ENCODE measurements at places on chromosomes 12 and 14.

DNA sequence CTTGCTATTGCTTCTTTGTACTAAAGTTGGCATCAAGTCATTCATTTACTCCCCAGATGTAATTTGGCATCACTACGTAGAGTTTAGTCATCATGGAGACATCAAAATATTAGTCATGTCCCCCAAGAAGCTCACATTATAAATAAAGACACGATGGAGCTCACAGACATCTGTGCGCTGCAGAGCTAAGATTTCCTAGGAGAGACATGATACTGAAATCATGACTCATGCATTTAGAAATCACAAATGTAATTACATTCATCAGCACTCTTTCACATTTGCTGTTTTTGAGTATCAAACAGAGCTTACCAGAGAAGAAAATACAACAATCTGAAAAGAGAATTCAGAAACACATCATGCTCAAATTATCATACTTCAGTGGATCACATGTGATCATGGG lies 169.8 kb downstream of the LRIG3 start:
- no peak for DNase-seq

DNA sequence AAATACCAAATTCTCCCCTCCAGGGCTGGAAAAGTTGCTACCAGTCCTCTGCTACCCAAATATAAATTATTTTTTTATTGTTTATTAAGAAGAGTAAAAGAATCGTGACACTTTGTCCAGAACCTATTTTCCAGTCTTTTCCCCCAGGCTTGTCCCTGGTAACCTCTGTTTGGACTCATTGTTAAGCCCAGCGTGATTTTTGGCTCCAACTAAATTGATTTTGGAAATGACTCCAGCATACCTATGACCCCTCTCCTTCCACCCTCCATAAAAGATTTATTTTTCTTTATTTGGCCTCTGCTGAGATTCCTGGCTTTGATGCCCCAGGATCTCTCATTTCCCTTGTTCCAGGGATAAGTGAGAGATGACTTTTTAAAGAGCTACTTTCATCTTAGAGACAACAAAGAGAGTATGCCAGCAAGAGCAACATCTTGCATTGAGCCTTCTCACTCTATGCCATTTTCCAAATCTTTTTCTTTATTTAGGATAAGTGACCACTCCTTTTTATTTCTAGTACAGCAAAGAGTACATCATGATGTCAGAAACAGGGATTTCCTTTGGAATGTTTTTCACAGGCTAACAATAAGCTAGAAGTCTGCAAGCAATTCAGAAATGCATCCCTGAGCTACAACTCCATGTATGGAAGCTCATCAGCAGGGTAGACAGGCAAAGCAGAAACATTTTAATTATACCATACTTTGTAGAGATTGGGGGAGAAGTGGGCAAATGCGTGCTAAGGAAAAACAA lies 75.8 kb downstream of the DAD1 start:
- no peak for DNase-seq

- no peak for DNase-seq
These were observed 629.6 kb downstream of the FSCB start for GRCh38 chr14:43877351-43877960.

GRCh38 chr12:54001283-54002187 lies 1.6 kb downstream of the HOXC9 start:
- DNase-seq, result no peak

- DNase-seq, result no peak
These were observed 17.9 kb upstream of the RAB35 start for GRCh38 chr12:120134307-120134980.

- no peak for DNase-seq
These were observed 1494.7 kb upstream of the TMEM132C start for GRCh38 chr12:126772171-126772864.

DNA sequence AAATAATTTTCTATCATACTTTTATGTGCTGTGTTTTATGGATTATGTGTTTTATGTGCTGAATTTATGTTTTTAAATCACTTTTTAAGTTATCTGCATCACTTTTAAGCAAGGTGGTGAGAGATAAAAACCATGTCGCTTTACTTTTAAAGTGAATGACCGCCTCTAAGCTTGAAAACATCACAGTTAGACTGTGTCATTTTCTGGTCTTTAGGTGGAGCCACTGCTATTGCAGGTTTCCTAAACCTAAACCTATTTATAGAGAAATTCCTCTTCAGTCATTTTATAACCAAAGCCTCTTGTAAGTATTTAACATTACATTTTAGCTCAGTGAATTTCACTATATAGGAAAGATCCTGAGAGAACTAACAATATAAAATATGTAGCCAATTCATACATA lies 21.0 kb upstream of the MDM2 start:
- DNase-seq, result no peak

DNA sequence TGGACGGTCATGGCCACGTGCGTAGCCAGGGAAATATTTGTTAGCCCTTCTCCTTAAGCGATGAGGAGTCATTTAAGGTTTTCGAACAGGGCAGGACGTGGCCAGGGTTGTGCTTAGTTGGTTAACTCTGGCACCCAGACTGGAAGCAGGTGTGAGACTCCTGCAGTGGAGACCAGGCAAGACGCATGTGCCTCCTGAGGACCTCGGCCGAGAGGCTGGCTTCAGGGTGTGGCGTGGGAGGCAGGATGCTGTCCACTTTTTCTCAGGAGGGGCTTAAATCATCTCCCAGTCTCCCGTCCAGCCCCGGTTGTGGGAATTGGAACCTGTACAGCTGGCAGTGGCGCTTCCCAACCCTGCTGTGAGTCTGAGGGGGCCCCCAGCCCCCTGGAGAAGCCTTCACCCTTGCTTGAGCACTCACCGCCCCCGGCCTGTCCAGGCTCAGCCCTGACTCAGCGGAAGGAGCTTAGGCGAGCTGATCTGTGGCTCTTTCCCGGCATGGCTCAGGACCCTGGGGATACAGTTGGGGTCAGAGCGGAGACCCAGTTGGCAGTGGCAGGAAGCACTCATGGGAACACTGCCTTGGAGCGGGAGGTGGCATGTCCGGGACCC lies 46.3 kb upstream of the TSPAN9 start:
- no peak for DNase-seq

DNA sequence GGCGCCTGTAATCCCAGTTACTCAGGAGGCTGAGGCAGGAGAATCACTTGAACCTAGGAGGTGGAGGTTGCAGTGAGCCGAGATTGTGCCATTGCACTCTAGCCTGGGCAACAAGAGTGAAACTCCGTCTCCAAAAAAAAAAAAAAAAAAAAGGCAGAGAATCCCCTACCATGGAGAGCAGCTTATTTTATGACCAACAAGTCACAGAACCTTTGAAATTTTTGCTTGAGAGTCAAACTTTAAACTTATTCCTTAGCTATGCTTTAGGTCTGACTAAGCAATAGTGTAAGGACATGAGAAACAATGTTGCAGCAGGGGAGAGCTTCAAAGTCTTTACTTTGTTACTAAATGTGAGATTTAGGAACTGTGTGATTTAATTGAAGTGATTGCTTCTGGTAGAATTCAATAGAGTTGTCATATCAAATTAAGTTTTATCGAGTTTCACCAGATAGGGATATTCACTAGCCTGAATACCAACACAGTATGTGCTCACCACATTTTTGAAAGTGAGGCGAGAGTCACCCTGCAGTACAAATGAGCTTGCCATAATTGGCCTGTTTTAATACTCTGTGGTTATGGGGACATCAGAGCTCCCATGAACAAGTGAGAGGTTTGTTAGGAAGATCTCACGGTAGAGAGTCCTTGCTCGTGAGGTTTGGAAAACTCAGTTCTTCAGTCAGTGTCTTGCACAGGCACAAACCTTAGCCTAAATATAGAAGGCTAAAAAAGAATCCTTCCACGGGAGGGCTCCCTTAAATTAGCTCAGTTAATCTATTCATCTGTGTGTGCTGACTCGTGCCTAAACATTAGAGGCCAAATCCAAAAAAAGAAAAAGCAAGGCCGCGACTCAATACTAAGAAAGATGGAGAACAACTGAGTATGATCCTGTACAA lies 108.6 kb downstream of the SAMD4A start:
- no peak for DNase-seq

DNA sequence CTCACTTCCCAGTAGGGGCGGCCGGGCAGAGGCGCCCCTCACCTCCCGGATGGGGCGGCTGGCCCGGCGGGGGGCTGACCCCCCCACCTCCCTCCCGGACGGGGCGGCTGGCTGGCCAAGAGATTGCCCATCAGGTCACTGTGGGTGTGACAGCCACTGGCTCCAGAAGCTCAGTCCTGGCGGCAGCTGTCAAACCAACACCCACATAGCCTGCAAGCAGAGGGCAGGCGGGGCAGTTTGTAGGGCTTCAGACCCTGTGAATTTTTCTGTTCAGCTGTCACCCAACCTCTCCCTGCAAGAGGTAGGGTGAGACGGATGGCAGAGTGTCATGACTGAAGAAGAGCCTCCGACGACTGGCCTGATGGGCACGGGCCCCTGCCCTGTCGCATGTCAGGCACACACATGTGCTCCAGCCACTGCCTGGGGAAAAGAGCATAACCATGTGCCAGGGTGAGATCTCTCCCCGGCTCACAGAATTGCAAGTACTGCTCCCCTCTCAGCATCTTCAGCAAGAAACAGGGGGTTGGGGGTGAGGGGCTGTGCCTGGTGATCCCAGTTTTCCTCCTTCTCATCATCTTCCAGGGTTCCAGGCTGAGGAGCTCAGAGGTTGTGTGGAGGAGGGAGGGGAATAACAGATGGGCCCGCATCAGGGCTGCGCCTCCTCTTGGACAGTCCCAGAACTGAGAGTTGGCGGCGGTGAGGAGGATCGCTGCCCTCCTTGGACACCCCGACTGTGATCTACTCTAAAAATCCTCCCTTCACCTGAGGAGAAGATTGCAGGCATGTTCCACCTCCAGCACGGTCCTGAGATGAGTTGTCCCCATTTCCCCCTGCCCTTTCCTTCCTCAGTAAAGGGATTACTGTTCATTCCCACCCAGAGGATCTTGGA lies 11.2 kb upstream of the PRPH start:
- no peak for DNase-seq

DNA sequence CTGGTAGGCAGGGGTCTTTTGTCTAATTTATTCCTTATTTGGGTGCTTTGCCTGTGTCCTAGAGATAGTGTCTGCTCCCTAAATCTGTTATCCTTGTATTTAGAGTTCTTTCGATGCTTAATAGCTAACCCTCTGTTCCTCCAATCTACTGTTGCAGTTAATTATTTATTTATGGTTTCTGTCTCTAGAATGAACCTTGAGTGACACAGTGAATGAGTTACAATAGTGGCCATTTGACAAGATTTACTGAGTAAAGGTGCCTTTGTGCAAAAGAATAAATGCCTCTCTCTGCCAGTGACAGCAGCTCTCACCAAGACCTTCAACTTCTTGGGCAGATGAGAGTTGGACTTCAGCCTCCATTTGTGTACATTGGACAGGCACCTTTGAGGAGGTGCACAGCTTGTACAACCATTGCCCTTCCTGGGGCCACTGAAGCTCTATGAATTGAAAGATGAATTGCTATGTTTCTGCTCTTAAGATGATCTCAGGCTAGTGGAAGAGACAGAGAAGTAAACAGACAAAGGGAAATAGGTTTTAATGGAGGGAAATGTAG lies 165.9 kb downstream of the DERA start:
- DNase-seq, result no peak

DNA sequence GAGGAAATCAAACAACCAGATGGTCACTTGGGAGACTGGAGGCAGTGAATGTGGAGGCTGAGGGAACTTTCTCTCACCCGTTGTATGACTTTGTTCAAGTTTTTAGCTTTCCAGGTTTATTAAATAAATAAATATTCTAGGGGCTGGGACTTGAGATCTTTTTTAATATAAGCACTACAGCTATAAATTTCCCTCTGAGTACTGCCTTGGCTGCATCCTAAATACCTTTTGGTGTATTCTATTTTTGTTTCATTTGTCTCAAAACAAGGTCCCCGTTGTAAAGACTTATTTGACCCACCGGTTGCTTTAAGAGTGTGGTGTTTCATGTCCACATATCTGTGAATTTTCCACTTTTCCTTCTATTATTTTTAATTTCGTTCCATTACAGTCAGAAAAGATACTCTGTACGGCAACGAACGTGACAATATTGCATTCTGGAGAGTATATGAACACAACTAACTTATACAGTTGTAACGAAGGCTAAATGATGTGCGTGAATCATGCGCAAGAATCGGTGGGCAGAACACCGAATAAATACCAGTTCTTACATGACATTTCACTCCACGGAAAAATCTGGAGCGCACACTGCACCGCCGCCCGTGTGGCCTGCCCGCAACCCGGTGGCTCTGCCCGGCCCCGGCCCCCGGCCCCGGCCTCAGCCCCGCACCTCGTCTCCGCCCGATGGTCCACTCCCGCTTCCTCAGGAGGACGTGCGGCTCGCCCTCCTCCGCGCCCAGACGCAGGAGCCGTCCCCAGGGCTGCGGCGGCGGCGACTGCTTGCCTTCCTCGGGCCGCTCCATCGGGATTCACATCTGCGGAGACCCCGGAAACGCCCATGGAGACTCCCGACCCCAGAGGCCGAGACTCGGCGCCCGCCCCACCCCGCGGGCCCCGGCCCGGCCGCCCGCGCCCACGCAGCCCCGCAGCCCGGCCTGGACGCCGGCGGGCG lies 602 bp downstream of the CHFR start:
- DNase-seq, result no peak

DNA sequence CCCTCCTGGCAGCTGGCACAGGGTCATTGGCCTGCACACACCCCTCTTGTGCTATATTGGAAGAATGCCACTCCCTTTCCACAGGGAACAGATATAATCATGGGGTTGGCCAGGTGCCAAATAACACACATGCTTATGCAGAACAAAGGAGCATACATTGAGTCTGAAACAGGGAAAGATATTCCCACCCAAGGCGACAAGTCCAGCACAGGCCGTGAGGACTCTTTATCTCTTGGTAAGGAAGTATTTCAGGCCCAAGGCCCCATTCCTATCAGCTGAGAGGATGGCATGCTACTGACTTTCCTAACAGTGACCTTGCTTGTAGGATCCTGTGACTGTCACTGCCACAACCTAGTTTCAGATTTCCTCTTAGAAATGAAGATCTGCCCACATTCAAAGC lies 59.0 kb upstream of the STXBP6 start:
- no peak for DNase-seq

DNA sequence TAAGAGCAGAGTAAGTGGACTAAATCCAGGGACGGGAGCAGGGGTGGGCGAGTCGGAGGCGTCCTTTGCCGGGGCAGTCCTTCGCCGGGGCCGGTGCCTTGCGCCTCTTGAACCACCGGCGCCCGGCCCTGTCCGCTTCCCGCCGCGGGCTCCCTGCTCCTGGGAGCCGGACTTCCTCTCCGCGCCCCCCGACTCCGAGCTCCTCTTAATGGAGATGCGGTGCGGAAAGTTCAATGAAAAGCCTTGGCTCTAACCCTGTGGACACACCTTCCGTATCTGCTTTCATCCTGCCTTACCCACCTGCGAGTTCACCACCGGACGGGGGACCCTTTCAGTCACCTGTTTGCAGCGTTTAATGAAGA lies 412 bp downstream of the FGFR1OP2 start:
- DNase-seq, result peak; percentile 26

- no peak for DNase-seq
These were observed 718.0 kb downstream of the C12orf50 start for GRCh38 chr12:87311206-87311605.
